ENCODE measurements at places on chromosomes 6 and 20.

DNA sequence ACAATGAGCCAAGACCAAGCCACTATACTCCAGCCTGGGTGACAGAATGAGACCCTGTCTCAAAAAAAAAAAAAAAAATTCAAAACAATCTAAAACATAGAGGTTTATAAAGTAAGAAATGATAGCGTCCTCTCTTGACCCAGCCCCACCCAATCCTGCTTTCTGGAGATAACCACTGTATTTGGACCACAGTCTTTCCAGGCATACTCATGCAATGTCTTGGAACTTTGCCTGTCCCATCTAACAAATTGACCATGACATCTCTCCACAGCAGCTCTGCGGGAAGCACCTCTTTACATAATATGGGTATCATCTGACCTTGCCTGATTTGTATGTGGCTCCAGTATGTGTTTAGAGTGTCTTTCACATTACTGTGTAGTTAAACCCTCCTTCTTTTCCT lies 9.1 kb upstream of the SHLD1 start:
- no peak for DNase-seq

- peak; percentile 26 for DNase-seq
These were observed 13.0 kb downstream of the ALDH8A1 start for GRCh38 chr6:134936931-134937330.

- DNase-seq = peak; percentile 69
These were observed 300.7 kb downstream of the CLIC5 start for GRCh38 chr6:45714741-45715507.

- DNase-seq = no peak
These were observed at the start of gene BIRC7 for GRCh38 chr20:63235399-63235983. Gene BIRC7, plus strand, starts transcription at chr20:63235905. Its CDS starts 192 bp downstream, at chr20:63236097.

DNA sequence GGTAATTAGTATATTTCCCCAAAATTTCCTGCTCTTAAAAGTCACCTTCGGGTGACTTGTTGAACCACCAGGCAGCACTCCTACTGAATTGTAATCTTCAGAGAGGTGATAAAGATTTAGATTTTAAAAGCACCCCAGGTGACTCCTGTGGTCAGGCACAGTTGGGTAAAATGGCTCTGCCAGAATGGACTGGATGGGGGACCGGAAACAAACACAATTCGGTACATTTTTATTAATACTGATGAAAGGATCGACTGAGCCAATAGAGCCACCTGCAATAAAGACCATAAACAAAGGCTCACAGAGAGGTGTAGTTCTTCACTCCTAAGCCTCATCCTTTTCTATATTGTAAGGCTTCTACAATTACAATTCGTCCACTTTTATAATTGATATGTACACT lies 19.6 kb upstream of the FAM83C start:
- DNase-seq = no peak

DNA sequence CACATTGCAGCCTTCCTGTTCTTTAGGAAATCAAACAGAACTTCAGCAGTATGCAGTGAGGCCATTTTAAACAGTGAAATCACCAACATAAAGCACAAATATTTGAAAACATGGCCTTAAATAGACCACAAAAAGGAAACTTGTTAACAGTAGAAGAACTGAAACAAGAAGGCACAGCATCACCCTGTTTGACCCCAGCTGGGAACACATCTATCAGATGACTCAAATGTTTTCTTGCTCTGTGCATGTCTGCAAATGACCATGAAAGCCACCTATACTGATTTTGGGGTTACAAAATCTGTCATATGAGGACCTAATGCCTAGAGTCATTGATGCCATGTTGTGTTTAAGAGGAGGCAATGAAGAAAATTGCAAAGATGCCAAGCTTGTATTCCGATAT lies 123.8 kb upstream of the ADGRF1 start:
- no peak for DNase-seq

DNA sequence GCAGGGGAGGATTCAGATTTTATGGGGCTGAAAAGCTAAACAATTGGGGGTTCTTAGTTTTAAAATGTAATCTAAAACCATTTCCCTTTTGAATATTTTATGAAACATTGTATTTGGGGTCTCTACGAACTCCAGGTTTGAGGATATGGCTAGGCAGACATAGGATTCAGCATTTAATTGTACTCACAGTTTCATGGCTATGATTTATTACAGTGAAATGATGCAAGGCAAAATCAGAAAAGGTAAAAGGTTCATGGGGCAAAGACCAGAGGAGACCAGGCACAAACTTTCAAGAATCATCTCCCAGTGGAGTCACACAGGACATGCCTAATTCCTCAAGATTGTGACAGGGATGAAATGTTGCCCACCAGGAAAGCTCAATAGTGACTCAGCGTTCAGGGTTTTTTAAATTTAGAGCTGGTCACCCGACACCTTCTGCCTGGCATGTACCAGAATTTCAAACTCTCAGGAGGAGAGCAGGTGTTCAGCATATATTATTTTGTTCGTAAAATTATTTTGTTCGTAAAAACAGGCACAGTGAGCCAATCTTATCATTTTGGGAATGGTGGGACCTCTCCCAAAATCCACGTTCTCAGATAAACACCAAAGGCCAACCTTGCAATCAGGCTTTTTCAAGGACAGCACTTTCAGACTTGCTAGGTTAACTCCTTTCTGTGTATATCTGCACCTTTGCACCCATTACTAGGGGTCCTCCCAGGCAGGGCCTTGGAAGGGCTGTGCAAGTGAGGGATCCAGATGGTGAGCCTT lies 270.3 kb downstream of the NKAIN2 start:
- no peak for DNase-seq

DNA sequence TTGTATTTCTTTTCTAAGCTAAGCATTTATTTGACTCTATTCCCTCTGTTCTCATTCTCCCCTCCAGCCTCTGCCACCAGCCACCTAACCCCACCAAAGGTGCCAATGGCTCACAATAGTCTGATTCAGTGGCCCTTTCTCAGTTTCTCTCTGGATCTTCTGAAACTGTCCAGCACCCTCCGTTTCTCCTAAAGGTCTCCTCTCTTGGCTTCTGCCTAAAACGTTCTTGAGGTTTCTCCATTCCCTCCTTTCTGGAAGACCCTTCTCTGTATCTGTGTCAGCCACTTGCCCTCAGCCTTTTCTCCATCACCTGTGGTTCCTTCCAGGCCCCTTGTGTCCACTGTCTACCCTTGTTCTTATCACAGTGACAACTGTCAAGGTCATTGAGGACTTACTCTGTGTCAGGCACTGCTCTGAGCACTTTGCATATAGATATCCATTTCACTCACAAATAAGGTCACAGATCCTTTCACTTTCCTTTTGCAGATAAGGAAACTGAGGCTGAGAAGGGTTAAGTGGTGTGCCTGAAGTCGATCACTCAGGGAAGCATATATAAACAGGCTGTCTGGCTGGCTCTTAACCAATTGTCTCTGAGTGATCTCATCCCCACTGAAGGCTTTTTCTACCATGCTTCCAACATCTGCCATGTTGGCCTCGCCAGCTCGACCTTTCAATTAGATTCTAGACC lies 48.1 kb downstream of the FOXA2 start:
- no peak for DNase-seq

GRCh38 chr6:28983838-28984237 lies 21.3 kb downstream of the ZNF311 start:
- no peak for DNase-seq

DNA sequence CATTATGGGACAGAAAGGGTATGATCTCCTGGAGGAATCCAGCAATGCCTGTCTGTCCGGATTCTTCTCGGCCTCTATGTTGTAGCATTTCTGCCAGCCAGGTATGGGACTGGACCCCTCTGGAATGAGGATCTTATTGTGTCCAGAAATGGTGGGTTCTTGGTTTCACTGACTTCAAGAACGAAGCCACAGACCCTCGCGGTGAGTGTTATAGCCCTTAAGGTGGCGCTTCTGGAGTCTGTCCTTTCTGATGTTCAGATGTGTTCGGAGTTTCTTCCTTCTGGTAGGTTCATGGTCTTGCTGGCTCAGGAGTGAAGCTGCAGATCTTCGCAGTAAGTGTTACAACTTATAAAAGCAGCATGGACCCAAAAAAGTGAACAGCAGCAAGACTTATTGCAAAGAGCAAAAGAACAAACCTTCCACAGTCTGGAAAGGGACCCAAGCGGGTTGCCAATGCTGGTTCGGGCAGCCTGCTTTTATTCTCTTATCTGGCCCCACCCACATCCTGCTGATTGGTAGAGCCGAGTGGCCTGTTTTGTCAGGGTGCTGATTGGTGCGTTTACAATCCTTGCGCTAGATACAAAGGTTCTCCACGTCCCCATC lies 62.3 kb upstream of the IER3 start:
- no peak for DNase-seq

- no peak for DNase-seq
These were observed 993 bp upstream of the NCOA7 start for GRCh38 chr6:125789576-125790357.

DNA sequence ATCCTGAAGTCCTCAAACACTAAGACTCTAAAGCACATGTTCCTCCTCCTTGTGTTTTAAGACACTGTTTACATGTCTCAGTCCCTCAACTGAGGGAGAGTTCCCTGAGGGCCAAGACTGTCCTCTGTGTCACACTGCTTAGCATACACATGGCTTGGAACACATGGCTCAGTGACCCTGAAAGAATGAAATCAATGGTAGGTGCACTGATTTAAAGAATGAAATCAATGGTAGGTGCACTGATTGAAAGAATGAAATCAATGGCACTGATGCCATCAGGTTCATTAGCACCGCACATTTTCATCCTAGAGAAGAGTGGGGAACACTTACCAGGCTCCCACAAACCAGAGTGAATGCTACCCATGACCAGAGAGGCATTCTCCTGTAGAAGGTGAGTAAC lies 9.8 kb downstream of the TOMM34 start:
- DNase-seq = no peak

DNA sequence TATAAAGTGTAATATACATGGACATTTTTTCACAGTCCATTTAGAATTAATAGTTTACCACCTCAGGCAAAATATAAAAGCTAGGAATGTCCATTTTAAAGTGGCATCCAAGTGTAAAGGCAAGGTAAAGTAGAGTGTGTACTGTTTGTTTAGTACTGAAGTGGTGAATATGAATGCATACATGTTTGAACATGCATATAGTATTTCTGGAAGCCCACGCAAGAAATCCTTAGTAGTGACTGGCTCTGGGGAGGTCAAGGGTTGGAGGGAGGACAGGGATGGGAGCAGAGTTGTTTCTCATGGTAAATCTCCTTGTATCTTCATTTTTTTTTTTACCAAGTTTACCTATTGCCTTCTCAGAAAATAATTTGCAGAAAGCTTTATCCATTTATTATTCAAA lies 129.2 kb downstream of the UNC5CL start:
- DNase-seq = no peak

- no peak for DNase-seq
These were observed 18.3 kb downstream of the SNX9 start for GRCh38 chr6:157841211-157841840.

DNA sequence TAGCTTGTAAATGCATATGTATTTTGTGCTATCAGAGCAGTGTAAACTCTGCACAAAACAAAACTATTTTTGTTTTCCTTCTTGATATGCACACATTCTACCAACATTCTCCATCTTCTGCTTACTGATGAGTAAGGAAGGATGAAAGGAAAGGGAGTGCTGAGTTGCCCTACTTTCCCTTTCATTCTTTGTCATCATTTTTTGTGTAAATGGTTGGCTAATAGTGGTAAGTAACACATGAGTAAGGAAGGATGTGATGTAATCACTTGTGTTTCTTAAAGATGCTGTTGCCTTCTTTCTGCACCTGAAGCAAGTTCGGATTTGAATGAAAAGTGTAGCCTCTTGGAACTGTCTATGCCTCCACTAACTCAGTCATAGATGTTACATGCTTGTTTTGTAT lies 4.6 kb upstream of the REV3L start:
- DNase-seq = peak; percentile 46

GRCh38 chr6:142518126-142518525 lies 216.3 kb downstream of the ADGRG6 start:
- no peak for DNase-seq

- no peak for DNase-seq
These were observed 471.3 kb downstream of the UTRN start for GRCh38 chr6:144756469-144756868.

DNA sequence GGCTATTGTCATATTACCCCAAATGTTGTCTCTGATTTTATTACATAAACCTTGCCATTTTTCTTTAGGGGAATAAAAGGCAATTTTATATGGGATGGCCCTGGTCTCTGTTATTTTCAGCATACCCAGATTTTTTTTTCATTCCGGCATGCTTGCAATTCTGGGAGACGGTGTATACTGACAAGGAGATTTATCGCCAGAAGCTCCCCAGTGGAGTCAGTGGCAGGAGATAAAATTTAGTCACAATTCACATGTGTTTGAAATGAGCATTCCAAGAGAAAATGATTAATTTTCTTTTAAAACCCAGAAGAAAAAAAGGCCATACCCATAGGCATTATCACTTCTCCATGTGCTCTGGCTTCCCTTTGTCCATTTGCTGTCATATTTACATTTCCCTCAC lies 250.8 kb upstream of the RSPO3 start:
- DNase-seq = no peak

DNA sequence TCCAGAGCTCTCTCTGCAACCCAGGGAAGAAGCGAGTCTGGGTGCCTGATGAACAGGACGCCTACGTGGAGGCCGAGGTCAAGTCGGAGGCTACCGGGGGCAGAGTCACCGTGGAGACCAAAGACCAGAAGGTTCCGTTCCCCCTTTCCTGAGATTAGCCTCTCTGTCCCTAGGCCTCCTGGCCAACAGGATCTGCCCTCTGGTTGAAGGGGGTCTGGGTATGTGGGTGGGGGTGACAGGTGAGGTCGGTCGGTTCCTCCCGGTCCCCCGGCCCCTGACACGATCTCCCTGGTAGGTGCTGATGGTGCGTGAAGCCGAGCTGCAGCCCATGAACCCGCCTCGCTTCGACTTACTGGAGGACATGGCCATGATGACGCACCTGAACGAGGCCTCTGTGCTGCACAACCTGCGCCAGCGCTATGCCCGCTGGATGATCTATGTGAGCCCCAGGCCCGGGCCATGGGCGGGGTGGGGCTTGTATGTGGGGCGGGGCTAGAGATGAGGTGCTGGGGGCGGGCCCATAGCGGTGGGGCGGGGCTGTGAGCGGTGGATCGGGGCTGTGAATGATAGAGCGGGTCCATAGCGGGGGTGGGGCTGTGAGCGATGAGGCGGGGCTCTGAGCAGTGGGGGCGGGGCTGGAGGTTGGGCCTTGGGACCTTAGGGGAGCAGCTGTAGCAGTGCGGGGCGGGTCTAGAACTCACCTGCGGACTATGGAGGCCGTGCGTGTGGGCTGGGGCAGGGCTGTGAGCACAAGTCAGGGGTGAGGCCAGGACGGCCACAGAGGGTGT lies 23.9 kb downstream of the MYH7B start:
- no peak for DNase-seq

DNA sequence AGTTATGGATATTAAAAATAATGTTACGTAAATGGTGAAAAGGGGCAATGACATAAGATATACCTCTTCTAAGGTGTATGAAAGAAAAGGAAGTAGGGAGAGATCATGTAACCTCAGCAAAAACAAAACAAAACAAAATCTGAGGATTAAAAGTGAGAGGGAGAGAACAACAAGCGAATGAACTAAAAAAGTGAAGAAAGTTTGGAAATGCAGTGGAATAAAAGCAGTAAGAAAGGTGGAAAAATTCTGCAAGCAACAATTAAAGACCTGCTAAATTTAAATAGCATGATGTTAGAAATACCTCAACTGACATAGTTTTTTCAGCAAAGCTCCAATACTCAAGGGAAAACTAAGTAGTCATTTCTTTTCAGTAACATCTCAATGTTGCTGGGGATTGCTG lies 48.0 kb downstream of the PHIP start:
- no peak for DNase-seq

- DNase-seq = no peak
These were observed 57.1 kb upstream of the GCM1 start for GRCh38 chr6:53205778-53206177.

Data from AG04450 (cell line).